HepG2 (cell line): ENCODE measurements at places on chromosomes 5 and 9. TPM values are rescaled to one million over a fixed set of nuclear protein-coding genes. Genes with fewer than 3 reads are reported as not detected.

- H3K27ac ChIP-seq: no peak overlapping the region
- DNase-seq: no peak
Observed at GRCh38 chr5:39523821-39524220, 99.0 kb upstream of the DAB2 start.

DNA sequence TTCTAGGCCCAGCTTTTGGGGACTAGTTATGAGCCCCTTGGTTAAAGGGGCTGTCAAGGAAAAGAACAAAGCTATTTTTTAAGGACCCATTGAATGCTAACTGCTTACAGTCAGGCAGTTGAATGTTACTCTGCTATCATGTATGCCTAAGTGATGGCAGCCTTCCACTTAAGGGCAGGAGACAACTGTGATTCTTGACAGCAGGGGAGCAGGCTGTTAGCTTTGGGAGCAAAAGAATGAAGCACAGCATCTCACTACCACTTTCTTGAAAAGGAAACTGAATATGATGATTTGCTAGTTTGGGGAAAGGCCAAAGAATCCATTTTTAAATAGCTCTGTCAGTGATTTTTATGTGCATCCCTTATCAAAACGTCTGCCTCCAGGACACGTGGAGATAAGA, 221.6 kb downstream of the SH3GL2 start:
- DNase-seq: no peak
- no peaks in the 10 kb centered on the region for H3K4me1 ChIP-seq
- H3K27ac ChIP-seq: no peak overlapping the region
- H3K4me3 ChIP-seq: no peak overlapping the region

GRCh38 chr5:160641405-160641804, 210.6 kb downstream of the ATP10B start:
- no peak for DNase-seq
- no peak overlapping the region for H3K4me3 ChIP-seq
- H3K27ac ChIP-seq: no peak overlapping the region
- H3K27me3 ChIP-seq: no peaks in the 10 kb centered on the region
- no peaks in the 10 kb centered on the region for H3K36me3 ChIP-seq

Gene KCNMB1
- polyA plus RNA-seq: not detected in 2 replicates

Gene TRIM14
- polyA plus RNA-seq: 9.2 and 10.7 TPM in 2 replicates

Gene CPLANE1
- polyA plus RNA-seq: 5.8 and 6.3 TPM in 2 replicates
